Renal pelvis (tissue), 12 donors: ENCODE measurements at places on chromosomes 16 and 17. TPM values are rescaled to one million over a fixed set of nuclear protein-coding genes. Genes with fewer than 3 reads are reported as not detected.

DNA sequence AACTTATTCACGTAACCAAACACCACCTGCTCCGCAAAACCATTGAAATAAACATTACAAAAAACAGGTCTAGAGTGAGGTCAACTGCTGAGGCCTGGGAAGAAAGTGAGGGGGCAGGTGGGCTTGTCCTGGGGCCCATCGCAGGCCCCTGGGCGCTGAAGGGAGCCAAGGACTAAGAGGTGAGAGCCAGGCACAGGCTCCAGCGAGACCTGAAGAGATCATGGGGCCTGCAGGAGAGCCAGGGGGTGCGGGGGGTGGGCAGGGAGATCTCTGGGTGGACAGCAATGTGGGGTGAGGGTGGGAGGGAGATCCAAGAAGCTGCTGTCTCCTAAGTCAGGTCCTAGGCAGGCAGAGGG, 7.9 kb downstream of the ARHGAP27 start:
- DNase-seq: no peak

DNA sequence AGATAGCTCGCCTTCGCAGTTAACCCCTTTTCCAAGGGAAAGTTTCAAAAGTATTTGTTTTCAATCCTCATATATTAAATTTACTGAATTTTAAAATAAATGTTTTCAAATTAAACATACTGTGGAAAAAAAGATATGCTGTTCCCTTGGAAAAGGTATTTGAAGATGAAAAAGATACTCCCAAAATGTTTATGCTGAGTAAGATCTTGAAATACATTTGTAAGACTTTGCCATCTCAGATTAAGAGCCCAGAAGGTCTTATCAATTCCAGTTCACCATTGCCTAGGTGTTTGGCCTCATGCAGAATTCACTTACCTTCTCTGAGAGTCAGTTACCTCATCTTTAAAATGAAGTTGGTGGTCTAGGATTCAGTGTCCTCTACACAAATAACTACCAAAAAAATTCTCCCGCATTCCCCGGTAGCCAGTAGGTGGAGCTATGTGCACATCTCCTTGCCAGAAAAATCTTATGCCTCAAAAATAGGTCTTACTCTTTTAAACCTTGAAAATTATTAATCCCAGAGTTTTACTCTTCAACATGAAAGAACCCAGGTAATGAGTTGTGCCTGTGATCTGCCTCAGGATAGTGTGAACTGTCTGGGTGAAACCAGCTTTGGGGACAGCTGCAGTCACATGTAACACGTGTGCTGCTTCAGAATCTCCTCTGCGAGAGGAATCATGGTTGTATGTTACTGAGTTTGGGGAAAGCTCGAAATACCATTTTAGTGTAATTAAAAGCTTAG, 178.3 kb downstream of the MRTFB start:
- DNase-seq: peak; percentile 60

GRCh38 chr16:85369741-85370528, 243.2 kb upstream of the GSE1 start:
- no peak for DNase-seq

Gene PRAC1
- polyA plus RNA-seq: not detected

GRCh38 chr16:73891129-73891542, 405.5 kb upstream of the PSMD7 start:
- peak; percentile 15 for DNase-seq

Gene DNASE1L2
- polyA plus RNA-seq: 1.7 TPM
